ENCODE measurements at places on chromosomes 1 and 21.

DNA sequence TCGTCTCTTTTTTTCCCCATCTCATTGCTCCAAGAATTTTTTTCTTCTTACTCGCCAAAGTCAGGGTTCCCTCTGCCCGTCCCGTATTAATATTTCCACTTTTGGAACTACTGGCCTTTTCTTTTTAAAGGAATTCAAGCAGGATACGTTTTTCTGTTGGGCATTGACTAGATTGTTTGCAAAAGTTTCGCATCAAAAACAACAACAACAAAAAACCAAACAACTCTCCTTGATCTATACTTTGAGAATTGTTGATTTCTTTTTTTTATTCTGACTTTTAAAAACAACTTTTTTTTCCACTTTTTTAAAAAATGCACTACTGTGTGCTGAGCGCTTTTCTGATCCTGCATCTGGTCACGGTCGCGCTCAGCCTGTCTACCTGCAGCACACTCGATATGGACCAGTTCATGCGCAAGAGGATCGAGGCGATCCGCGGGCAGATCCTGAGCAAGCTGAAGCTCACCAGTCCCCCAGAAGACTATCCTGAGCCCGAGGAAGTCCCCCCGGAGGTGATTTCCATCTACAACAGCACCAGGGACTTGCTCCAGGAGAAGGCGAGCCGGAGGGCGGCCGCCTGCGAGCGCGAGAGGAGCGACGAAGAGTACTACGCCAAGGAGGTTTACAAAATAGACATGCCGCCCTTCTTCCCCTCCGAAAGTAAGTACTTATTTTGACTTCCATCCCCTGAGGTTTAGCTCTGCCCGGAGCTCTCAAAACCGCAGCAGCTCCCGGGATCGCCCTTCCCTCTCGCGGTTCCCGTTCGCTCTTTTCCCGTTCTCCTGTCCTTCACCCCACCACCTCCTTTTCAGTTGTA is 1.5 kb downstream of the TGFB2 start:
- DNase-seq = no peak

GRCh38 chr21:41634211-41634694 is 126.3 kb upstream of the TMPRSS2 start:
- DNase-seq = no peak

DNA sequence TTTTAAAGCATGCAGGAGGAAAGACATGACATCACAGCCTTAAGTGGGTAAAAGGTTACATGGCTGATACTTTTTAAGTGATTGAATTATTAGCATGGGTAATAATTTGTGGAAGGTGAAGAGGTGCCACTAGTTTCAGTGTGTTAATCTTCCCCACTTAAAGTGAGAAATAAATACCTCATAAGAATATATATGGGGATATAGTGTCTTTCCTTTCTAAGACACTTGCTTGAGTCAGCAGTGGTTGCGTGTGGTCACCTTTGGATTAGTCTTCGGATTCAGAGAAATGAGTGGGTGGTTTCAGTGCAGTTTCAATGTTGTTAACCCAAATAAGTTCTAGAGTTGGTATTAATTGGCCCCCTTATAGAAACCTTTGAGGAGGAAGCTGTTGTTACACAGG is 94.1 kb downstream of the ADGRL2 start:
- DNase-seq = no peak

- DNase-seq = no peak
Observed at GRCh38 chr1:15997076-15997585, 6.9 kb upstream of the SRARP start.

- DNase-seq = no peak
Observed at GRCh38 chr1:203025686-203026030, 633 bp upstream of the PPFIA4 start.
